Regular cardiac myocyte (primary cell): ENCODE measurements at places on chromosomes 2 and 18. TPM values are rescaled to one million over a fixed set of nuclear protein-coding genes. Genes with fewer than 3 reads are reported as not detected.

CAPN13 gene
- under 0.01 TPM in 1 of 2 replicates, not detected in the other for total RNA-seq

SERPINB8 gene
- 14.4 and 22.8 TPM in 2 replicates for total RNA-seq

TRPM8 gene
- under 0.01 and 0.28 TPM in 2 replicates for total RNA-seq

FNDC4 gene
- total RNA-seq, result 21.7 and 24.5 TPM in 2 replicates
